ENCODE measurements at places on chromosomes 2 and 18.
A peak's percentile ranks its signal among the peaks of the same experiment; 100 is the strongest.

DNA sequence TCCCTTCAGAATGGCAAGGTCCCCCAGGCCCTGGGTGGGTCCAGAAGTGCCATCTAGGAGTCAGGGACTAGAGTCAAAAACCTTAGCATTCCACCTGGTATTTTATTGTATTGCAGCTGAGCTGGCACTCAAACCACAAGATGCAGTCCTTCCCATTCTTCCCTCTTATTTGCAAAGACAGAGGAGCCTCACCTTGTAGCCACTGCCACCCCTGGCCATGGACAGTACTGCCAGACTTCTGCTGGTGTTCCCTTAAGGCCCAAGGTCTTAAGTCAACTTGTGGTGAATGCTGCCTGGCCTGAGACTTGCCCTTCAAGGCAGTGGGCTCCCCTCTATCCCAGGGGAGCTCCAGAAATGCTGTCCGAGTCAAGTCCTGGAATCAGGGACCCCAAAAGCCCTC, 6.9 kb downstream of the UGT1A10 start:
- DNase-seq = peak; percentile 41

GRCh38 chr18:63286926-63287325, 32.6 kb downstream of the BCL2 start:
- no peak for DNase-seq

DNA sequence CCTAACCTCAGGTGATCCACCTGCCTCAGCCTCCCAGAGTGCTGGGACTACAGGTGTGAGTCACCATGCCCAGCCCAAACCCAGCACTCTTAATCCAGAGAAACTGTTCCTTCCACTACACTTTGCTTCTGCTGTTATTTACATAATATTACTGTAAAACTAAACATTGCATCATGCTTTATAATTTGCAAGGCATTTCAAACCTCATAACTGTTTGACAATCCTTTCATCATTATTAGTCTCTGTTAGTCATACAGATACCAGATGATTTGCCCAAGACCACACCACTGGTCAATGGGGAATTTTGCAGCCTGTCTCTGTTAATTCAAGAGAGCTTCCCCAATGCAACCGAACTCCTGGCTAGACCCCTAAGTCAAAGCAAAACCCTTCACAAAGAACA, 338.3 kb downstream of the ALK start:
- peak; percentile 57 for DNase-seq

- DNase-seq = peak; percentile 56
Observed at GRCh38 chr2:200383380-200384110, 77.1 kb downstream of the SPATS2L start.

DNA sequence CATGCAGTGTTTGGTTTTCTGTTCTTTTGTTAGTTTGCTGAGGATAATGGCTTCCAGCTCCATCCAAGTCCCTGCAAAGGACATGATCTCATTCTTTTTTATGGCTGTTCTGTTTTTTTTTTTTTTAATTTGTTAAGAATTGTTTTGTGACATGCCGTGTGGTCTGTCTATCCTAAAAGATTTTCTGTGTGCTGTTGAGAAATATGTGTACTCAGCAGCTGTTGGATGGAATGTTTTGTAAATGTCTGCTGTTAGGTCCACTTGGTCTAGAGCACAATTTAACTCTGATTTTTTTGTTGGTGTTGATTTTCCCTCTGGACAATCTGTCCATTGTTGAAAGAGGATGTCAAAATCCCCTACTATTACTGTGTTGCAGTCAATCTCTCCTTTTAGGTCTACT, 80.4 kb upstream of the WDR75 start:
- DNase-seq = no peak

All from mammary epithelial cell (primary cell).